ENCODE measurements at places on chromosomes 16 and 17. TPM values are rescaled to one million over a fixed set of nuclear protein-coding genes. Genes with fewer than 3 reads are reported as not detected.

Gene PGAP6
- polyA plus RNA-seq = 27.8 TPM

Gene KCNG4
- not detected for polyA plus RNA-seq

Gene CLN3
- 10.2 TPM for polyA plus RNA-seq

Gene WSCD1
- polyA plus RNA-seq = 2.5 TPM

Gene TP53TG3F
- polyA plus RNA-seq = not detected

Gene TRPV3
- polyA plus RNA-seq = 2.8 TPM

Gene FLYWCH2
- 36.8 TPM for polyA plus RNA-seq

Gene ACE
- polyA plus RNA-seq = 10.1 TPM

Gene PIRT
- polyA plus RNA-seq = not detected

Gene ABI3
- polyA plus RNA-seq = 10.3 TPM

Gene ST6GALNAC1
- 3.4 TPM for polyA plus RNA-seq

Gene TOX3
- polyA plus RNA-seq = not detected

Gene DHX40
- polyA plus RNA-seq = 10.0 TPM

Gene MEAK7
- polyA plus RNA-seq = 3.2 TPM

Gene TBX6
- 0.28 TPM for polyA plus RNA-seq

Gene TRPV2
- polyA plus RNA-seq = 10.6 TPM

Gene POLR3K
- polyA plus RNA-seq = 6.7 TPM

Gene FBXL16
- 0.07 TPM for polyA plus RNA-seq

Gene WFIKKN2
- polyA plus RNA-seq = 0.10 TPM

Gene TPSD1
- polyA plus RNA-seq = 0.12 TPM

Gene ZFP3
- 4.5 TPM for polyA plus RNA-seq

Gene SLX4
- polyA plus RNA-seq = 1.1 TPM

Gene ASGR2
- not detected for polyA plus RNA-seq

Gene KIFC3
- polyA plus RNA-seq = 47.4 TPM

Gene CTRB2
- polyA plus RNA-seq = not detected

Gene RAB40B
- polyA plus RNA-seq = 8.0 TPM

Gene CBFA2T3
- polyA plus RNA-seq = 6.0 TPM

Gene KRT27
- polyA plus RNA-seq = not detected

Gene PRKCA
- 1.6 TPM for polyA plus RNA-seq

Gene DUS2
- 9.6 TPM for polyA plus RNA-seq

Gene HOXB1
- not detected for polyA plus RNA-seq

Gene CA4
- 38.6 TPM for polyA plus RNA-seq

Gene CAMTA2
- 74.3 TPM for polyA plus RNA-seq

Gene TAC4
- not detected for polyA plus RNA-seq

Gene ABCA10
- 1.0 TPM for polyA plus RNA-seq
